Stimulated activated CD8-positive, alpha-beta memory T cell treated with anti-CD3 and anti-CD28 coated beads, Interleukin-7, amount 100 ng/mL, for 1 hour (primary cell): ENCODE measurements at places on chromosomes 2 and 18.

- no peak for DNase-seq
Observed at GRCh38 chr18:54284981-54285785, 15.9 kb downstream of the POLI start.

- DNase-seq: no peak
Observed at GRCh38 chr18:369224-370015, 101.6 kb upstream of the THOC1 start.

GRCh38 chr2:237196866-237197618 is 111.4 kb downstream of the COPS8 start:
- DNase-seq: no peak

DNA sequence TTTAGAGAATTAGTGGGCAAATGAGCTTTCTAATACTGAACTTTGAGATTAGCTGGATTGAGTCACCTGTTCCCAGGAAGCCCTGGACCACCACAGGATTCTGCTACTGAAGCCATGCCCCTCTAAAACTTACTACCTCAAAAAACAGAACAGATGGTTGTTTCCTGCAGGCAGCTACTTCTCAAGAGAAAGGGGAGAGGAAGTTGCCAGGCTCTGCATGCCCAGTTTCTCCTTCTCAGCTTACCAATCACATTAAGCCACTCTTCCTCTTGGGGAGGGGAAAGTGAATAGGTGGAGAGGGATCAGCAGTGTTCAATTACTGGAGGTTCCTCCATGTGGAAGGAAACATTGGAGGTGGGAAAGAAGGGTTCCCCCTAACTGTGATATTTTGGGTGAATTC is 24.9 kb upstream of the C1GALT1C1L start:
- no peak for DNase-seq

- DNase-seq: no peak
Observed at GRCh38 chr2:142435847-142436246, 305.0 kb upstream of the LRP1B start.

- no peak for DNase-seq
Observed at GRCh38 chr2:18993756-18994338, 364.6 kb downstream of the OSR1 start.

DNA sequence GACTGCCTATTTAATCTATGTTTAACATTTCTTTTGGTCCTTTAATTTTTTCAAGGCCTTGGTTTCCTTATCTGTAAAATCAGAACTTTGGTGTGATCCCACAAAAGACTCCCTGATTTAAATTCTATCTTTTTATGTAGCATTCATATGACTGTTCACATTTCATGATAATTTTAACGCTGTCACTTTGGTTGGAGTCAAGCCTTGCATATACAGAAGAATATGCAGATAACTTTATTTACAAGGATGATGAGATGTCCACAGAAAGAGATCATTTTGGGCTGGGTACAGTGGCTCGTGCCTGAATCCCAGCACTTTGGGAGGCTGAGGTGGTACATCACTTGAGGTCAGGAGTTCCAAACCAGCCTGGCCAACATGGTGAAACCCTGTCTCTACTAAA is 38.4 kb upstream of the SOS1 start:
- DNase-seq: no peak

DNA sequence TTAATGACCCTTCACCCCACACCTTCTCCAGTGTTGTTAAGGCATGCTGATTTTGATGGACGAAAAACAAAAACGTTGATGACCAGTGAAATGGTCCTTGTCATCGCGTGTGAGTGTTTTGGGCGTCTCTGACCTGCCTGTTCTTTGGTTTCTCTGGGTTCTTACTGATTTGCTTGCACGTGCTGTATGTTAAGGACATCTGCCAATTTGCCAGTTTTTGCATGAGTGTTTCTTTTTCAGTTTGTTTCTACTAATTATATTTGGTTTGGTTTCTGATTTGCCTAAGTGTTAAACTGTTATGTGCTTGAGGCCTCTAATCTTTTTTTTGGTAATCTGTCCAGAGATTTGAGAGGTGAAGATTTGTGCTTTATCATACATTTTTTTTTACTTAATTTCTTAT is 14.6 kb downstream of the TRAF3IP1 start:
- DNase-seq: no peak

DNA sequence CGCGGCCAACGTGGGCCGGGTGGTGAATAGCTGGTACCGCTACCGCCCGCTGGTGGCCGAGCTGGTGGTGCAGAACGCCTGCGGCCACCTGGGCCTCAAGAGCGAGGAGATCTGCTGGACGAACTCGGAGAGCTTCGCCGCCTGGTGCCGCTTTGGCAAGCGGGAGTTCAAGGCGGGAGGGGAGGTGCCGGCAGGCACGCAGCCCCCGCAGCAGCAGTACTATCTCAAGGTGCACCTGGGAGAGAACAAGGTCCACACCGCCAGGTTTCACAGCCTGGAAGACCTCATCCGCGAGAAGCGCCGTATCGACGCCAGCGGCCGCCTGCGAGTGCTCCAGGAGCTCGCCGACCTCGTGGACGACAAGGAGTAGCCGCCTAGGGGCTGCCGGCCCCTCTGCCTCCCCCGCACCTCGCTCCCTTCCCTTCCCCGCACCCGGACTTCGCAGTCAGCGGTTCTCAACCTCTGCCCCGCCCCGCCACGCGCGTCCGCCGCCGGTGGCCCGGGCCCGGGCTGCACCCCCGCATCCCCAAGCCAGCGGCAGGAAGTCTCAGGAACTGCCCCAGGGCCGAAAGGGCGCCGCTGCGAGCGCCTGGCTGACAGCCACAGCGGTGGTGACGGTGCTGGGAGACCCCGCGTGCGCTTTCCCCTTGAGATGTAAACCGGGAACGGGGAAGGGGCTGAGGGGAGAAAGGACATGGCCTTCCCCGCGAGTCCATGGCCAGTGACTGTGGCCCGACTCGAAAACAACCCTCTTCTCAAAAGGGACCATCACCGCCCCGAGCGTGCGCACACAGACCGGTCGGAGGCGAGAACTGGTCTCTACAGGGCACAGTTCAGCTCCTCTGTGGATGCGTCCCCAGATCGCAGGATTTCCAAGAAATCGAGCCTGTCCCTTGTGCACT is 2.2 kb downstream of the LRATD1 start:
- DNase-seq: no peak
